Stimulated activated CD4-positive, alpha-beta T cell treated with anti-CD3 and anti-CD28 coated beads, Interleukin-15, amount 100 ng/mL, for 1 hour (primary cell): ENCODE measurements at places on chromosomes 1 and 21.
A peak's percentile ranks its signal among the peaks of the same experiment; 100 is the strongest.

DNA sequence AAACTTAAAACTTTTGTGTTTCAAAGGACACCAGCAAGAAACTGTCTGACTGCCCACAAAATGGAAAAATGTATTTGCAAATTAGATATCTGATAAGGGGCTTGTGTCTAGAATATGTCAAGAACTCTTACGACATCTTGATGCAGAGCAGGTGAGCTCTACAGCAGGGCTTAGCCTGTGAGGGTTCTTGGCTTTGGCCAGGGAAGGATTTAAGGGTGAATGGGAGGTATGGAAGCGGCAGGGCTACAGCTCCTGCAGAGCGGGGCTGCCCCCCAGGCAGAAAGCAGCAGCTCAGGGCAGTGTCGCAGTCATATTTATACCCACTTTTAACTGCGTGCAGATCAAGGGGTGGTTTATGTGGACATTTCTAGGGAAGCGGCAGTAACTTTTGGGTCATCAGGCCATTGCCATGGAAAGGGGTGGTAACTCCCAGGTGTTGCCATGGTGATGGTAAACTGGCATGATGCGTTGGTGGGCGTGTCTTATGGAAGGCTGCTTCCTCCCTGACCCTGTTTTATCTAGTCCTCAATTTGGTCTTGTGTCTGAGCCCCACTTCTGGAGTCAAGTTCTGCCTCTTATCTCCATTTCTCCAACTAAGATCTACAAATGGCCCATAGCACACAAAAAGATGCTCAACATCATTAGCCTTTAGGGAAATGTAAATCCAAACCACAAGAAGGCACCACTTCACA lies 23.2 kb downstream of the MORN1 start:
- DNase-seq: no peak

DNA sequence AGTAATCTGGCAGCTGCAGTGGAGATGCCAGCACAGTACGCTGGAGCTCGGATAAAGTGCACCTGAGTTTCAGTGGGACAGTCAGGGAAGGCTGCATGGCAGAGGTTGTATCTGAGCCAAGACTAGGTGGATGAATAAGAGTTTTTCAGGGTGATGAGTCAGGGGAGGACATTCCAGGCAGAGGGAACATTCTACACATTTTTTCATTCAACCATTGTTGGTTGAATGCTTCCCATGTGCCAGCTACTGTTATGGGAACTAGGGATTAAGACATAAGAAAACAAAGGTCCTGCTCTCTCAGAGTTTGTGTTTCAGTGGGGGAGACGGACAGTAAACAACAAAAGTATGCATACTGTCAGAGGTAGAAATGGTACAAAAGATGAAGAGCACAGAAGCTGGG lies 5.2 kb downstream of the LEPR start:
- DNase-seq: no peak

- no peak for DNase-seq
These were observed 12.9 kb upstream of the CEP85 start for GRCh38 chr1:26221094-26221493.

DNA sequence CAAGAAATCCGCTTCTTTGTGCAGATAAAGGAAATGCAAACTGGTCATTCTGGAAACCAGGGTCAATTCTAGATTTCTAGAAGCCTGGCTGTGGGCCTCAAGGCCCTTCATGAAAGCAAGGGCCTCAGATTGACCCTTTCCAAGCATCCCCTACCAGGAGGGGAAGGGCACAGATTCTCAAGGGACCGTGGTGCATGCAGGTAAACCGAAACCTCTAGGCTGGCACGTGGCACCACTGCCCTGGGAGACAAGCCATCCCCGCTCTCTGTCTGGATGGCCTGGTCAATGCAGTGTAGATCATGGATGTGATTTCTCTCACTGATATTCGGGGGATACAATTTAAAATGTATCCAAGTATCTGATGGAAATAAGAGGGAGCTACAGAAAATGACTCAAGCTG lies 69.4 kb downstream of the TOMM20 start:
- no peak for DNase-seq

- peak; percentile 47 for DNase-seq
These were observed 1.1 kb upstream of the LCK start for GRCh38 chr1:32249831-32250525.

DNA sequence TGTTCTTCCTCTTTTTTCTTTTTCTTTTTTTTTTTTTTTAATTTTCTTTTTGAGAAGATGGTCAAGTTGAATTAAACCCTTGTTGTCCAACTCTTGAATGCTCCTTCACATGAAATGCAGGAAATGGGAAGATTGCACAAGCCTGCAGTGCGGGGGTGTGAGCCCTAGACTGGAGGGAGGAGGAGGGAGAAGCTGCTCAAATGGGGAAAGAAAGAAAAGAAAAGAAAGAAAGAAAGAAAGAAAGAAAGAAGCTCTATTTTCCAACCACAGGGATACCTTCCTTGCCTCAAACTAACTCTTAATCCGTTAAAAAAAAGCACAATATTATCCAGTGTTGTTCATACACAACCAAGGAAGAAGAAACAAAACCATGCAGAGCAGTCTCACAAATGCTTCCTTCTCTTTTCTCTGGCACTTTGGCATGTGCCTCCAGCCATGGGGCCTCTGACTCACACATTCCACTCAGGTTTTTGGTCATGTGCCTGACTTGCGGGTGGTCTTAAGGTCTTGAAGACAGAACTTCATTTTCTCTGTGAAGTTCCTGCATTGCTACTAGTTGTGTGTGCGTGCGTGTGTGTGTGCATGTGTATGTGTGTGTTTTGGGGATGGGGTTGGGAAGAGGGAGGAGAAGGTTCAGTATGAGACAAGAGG lies 276.1 kb downstream of the RPS6KC1 start:
- no peak for DNase-seq

- DNase-seq: no peak
These were observed 103.6 kb downstream of the CAMTA1 start for GRCh38 chr1:6888870-6889269.

- DNase-seq: no peak
These were observed 163.2 kb downstream of the ZBTB18 start for GRCh38 chr1:244214009-244214967.

DNA sequence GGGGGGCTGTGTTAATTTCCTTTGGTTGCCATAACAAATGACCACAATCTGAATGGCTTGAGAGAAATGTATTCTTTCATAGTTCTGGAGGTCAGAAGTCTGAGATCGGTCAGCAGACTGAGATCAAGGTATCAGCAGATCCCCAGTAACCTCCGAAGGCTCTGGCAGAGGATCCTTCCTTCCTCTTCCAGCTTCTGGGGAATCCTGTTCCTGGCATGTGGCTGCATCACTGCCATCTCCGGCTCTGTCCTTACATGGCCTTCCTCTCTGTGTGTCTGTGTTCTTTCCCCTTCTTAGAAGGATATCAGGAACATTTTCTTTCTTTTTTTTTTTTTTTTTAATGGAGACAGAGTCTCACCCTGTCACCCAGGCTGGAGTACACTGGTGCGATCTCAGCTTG lies 25.8 kb downstream of the ACTL8 start:
- no peak for DNase-seq

- no peak for DNase-seq
These were observed 480 bp upstream of the MIS18A start for GRCh38 chr21:32279377-32279680.

GRCh38 chr1:204826970-204827369 lies 43.7 kb upstream of the NFASC start:
- no peak for DNase-seq

DNA sequence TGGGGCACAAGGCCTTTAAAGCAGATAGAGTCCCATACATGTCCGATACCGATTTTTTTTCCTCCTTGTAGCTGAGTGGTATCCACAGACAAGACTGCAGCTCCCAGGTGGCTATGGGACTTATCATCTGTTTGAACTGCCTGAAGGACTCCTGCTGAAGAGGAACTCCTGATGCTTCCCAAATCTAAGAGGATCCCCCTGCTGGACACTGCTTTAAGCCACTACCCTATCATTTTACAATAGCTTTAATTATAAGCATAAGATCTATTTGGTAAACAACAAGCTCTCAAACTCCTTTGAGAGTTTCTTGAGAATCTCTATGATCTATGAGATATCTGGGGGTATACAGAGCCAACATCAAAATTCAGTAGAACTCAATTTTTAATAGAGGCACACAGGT lies 11.7 kb downstream of the NDC1 start:
- DNase-seq: no peak

- no peak for DNase-seq
These were observed 888 bp downstream of the HES5 start for GRCh38 chr1:2528966-2529783.

DNA sequence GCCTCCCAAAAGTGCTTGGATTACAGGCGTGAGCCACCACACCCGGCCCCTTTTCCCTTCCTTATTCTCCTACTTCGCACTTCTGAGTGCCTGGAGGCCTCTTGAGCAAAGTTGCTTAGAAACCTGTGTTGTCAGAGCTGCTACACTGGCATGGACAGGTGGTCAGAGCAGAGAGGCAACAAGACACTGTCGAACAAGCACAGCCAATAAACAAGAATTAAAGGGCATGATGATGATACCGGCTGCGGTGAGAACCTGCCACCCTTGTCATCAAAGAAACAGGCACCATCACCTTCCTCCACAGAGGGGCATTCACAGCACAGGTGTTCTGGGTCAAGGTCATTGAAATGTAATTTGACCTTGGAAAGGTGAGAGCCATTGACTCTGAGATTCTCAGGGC lies 23.3 kb downstream of the STUM start:
- DNase-seq: no peak

GRCh38 chr1:84013708-84014107 lies 14.8 kb upstream of the TTLL7 start:
- no peak for DNase-seq

DNA sequence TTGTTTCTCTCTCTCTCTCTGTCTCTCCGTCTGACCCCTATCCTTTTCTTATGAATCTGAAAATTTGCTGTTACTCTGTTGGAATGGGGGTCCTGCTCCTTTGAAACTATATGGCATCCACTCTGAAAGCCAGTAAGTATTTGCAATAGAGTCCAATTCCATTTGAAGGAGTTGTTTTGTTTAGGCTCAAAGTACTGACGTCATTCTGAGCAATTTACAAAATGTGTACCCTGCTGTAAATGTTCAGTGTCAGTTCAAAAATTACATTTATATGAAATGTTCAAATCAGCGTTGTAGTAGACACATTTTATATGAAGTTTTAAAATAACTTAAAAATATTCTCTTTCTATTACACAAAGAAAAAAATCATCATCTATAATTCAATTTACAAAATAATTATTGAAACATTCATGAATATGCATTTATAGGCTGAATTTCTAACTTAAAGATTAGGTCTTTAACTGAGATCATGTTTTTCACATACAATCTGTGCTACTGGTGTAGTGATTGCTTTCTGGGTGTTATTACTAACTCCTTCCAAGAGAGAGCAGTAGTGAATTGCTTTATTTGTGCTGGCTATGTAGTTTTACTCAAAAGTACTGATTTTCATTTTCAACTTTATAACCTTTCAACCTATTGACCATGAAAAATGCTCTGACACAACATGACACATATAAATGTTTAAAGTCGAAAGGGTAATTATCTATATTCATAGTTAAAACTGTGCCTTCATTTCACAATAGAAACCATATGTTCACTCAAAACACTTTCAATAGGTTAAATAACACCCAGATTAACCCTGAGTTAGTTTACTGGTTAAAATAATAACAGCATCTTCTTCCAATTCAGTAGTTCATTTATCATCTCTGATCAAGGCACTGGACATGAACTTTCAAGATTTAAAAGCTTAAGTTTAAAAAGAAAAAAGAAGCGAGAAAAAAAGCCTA lies 253.1 kb upstream of the ADGRL4 start:
- no peak for DNase-seq

- peak; percentile 66 for DNase-seq
These were observed 1.1 kb downstream of the ARHGAP30 start for GRCh38 chr1:161068306-161069234.

- no peak for DNase-seq
These were observed 7.6 kb downstream of the MTF1 start for GRCh38 chr1:37851782-37852210.

DNA sequence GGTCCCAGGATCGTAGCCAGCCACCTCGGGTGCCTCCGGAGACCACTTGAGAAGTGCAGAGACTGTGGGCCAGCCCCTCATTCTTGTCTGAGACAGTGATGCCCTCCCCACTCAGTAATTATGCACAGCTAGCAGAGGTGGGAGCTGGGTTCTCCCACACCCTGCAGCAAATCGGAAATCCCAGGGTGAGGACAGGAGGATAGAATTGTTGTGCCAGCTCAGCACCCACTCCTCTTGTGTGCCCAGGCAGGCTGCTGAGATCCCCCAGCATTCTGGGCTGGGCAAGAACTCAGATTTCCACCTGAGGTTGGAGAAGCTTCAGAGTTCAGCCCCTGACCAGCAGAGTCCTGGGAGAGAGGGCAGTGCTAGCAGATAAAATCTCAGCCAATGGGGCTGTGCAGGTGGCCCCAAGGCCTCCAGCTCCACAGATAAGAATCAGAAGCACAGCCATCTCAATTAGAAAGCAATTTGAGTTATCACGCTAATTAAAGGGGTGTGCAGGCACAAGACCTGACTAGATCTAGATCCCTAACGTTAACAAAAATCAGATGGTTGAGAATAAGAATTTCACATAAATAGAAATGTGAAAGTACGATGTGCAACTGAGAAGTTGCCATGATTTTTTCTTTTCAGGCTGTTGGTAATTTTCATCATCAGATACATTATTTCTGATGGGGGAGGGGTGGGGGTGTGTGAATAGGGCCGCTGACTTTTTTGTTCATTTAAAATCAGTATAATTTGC lies 45.5 kb upstream of the IRF2BP2 start:
- DNase-seq: no peak

DNA sequence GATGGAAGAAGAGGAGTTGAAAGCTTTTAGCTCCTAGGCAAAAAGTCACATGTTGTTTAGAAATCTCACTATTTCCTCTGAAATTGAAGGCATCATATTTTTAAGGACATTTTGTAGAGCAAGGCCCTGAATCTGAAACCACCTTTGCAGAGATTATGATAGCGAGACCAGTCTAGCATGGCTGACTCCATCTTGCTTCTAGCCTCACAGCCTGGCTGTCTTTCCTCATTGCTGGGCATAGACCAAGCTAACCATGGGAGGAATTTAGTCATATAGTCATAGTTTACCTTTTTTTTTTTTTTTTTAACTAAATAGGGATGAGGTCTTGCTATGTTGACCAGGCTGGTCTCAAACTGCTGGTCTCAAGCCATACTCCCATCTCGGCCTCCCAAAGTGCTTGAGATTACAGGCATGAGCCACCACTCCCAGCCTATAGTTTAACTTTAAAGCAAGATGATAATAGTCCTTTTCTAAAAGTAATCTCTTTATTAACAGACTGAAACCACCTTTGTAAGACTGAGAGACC lies 42.2 kb upstream of the ZNF326 start:
- DNase-seq: no peak

DNA sequence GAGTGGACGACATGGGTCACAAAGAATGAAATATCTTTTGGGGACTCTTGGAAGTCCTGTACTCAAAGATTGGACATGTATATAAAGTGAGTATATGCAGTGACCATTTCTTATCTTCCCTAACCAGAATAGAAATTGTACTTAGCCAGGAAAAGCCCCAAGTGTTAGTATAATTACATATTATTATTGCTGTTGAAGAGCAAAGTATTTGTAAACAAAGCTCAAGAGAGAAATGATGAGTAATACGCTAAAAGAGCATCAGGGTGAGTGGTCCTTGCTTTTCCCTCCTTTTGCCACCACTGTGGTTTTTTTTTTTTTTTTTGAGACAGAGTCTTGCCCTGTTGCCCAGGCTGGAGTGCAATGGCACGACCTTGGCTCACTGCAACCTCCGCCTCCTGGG lies 6.4 kb upstream of the CGN start:
- DNase-seq: no peak

GRCh38 chr1:43750083-43750482 lies 42.7 kb downstream of the ST3GAL3 start:
- DNase-seq: no peak

- no peak for DNase-seq
These were observed 11.8 kb upstream of the TMEM201 start for GRCh38 chr1:9576903-9577302.

GRCh38 chr1:232725305-232726047 lies 79.7 kb upstream of the MAP10 start:
- no peak for DNase-seq
